Midbrain (tissue), 1 donor: ENCODE measurements at places on chromosomes 2 and 18.

GRCh38 chr2:220969348-220969747 is 602.8 kb downstream of the EPHA4 start:
- DNase-seq = no peak

GRCh38 chr2:212858496-212858895 is 292.9 kb downstream of the IKZF2 start:
- DNase-seq = no peak

DNA sequence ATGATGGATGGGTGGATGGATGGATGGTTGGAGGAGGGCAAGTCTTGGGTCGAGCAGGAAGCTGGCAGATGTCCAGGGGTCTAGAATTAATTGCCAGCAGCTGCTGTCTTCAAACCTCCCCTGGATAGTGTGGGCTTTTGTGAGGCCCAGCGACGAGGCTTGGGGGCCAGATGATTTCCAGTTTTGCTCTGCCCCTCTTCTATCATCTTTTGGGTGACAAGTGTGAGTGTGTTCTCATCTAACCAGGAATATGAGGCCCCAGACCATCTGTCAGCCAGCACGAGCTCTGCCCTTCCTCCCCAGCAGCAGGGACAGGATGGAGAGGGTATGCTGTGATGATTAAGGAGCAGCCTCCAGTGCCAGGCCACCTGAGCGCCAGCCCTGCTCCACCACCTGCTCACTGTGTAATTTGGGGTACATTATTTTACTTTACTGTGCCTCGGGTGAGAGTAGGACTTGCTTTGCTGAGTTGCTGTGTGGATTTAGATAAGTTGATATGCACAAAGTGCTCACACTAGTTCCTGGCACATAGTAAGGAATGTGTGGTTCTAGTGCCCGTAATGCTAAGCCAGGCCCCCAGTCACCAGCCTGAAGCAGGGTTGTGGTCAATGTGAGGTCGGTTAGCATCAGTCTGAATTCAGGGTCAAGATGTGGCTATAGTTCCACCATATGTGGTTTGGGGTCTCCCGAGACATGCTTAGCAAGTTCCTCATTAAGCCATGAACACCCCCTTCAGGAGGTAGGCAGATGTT is 251.1 kb downstream of the CYP26B1 start:
- DNase-seq = no peak

DNA sequence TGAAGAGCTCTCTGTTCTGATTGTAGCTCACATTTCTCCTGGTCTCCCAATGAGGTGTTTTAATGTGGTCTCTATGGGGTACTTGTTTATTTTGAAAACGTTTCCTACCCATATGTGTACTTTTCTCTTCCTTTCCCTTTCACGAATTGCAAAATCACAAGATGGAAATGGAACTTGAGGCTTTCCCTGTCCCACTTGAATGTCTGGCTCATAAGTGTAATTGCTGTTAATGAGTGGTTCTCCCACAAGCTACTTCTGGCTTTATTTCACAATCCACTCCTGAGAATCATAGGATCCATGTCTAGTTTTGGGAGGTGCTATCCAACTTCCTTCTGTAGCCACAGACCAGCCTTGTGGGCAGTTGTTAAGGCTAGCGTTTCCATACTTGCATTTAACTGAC is 81.1 kb upstream of the CAVIN2 start:
- DNase-seq = no peak

- DNase-seq = no peak
Measured at GRCh38 chr18:63373161-63373560, 6.2 kb upstream of the KDSR start.

DNA sequence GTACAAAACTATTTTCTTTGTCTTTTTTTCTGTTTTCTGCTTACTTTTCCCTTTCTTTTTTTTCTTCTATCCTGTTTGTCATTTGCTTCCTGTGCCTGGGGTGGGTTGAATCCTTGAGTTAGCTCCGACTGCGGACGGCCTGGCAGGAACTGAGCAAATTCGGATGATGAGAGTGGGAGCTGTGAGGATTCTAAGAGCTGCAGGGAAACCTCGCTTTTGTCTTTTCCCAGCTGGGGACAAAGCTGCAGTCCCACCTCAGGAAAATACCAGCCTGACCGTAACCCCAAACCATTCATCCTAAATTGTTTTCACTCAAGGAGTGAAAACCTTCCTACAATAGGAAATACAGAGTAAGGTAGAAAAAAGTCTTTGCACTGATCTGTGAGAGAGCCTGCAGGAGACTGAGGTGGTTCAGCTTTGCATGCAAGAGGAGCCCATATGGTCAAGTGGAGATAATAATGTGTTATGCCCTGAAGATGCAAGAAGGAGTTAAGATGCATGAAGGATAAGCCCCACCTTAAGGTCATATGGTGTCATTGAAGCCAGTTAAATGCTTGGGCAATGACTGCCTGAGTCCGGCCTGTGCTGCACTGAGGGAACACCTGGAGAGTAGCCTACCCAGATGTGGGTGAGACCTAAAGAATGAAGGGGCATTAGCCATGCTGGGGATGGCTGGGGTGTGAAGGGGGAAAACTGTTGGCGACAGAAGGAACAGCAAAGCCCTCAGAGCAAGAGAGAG is 31.7 kb upstream of the ARL4C start:
- no peak for DNase-seq

DNA sequence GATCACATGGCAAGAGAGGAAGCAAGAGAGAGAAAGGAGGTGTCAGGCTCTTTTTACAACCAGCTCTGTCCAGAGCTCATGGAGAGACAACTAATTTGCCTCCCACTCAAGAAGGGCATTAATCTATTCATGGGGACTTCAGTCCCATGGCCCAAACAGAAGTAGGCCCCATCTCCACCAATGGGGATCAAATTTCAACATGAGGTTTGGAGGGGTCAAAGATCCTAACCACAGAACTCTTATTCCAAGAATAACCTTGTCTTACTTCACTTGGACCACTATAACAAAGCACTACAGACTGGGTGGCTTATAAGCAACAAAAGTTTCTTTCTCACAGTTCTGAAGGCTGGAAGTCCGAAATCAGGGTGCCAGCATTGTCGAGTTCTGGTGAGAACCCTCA is 31.8 kb downstream of the GRB14 start:
- DNase-seq = no peak

DNA sequence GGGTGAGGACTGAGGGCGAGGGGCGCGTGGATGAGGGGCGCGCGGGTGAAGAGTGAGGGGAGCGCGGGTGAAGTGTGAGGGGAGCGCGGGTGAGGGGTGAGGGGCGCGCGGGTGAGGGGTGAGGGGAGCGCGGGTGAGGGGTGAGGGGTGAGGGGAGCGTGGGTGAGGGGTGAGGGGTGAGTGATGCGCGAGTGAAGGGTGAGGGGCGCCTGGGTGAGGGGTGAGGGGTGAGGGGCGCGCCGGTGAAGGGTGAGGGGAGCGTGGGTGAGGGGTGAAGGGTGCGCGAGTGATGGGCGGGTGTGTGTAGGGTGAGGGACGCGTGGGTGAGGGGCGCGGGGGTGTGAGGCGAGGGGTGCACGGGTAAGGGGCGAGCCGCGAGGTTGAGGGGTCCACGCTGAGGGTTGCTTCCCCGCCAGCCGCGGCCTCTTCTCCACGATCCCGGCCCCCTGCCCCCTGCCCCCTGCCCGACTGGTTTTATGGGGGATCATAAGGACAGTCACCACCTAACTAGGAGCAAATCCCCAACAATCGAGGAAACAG is 1.1 kb upstream of the SLC66A2 start:
- no peak for DNase-seq

GRCh38 chr2:234566622-234567021 is 69.7 kb upstream of the ARL4C start:
- DNase-seq = no peak

- DNase-seq = no peak
Measured at GRCh38 chr2:78251708-78252107, 729.5 kb upstream of the LRRTM4 start.

GRCh38 chr18:77079954-77080682 is 52.5 kb downstream of the MBP start:
- no peak for DNase-seq

- DNase-seq = no peak
Measured at GRCh38 chr2:39468579-39469451, 31.7 kb upstream of the MAP4K3 start.

GRCh38 chr2:132589111-132589830 is 80.7 kb downstream of the LYPD1 start:
- DNase-seq = peak; percentile 21

- no peak for DNase-seq
Measured at GRCh38 chr2:168920504-168921157, 19.5 kb downstream of the G6PC2 start.

- DNase-seq = no peak
Measured at GRCh38 chr2:128602699-128603101, 284.0 kb upstream of the HS6ST1 start.

GRCh38 chr2:24874035-24874434 is 46.0 kb downstream of the ADCY3 start:
- DNase-seq = no peak

DNA sequence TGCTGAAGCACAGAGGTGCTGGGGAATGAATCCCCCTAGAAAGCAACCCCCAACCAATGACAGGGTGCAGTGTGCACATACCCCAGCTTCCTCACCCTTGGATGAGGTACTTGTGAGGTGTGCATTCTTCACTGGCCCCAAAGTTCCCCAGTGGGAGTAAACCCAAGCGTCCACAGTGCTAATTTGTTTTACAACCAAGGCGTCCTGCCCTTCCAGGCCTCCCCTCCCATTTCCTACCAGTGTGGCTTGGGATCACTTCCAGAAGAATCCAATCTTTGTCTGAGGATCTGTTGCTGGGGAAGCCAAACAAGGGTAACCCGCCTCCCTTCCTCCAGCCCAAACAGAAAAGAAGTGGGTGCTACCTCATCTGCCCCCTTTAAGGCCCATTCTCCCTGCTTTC is 40.3 kb upstream of the TEX51 start:
- DNase-seq = no peak

DNA sequence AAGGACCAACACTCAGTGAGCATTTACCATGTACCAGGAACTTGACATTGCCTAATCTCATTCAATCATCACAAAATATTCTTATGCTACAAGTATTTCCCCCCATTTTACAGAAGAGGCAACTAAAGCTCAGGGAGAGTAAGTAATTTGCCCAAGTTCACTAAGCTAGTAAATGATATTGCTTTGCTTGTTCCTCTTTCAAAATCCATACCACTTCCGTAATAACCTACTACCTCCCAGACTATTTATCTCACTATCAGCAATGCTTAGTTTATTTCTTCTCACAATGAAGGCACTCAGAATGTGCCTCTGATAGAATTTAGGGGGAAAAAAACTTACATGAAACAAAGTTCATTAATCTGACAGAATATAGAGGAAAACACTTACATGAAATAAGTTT is 1070.9 kb upstream of the FANCL start:
- no peak for DNase-seq

GRCh38 chr2:230627806-230628724 is 84.6 kb upstream of the CAB39 start:
- no peak for DNase-seq

DNA sequence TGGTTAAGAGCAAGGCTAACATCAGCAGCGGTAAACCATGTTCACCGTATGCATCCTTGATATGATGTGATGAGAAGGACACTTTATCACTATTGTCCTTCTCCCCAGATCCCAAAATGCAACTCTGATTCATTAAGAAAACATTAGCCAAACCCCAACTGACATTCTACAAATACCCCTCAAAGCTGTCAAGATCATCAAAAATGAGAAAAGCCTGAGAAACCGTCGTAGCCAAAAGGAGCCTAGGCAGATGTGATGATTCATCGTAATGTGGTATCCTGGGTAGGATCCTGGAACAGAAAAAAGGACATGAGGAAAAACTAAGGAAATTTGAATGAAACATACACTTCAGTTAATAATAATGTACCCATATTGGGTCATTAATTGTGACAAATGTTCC is 67.3 kb upstream of the ST6GAL2 start:
- no peak for DNase-seq

DNA sequence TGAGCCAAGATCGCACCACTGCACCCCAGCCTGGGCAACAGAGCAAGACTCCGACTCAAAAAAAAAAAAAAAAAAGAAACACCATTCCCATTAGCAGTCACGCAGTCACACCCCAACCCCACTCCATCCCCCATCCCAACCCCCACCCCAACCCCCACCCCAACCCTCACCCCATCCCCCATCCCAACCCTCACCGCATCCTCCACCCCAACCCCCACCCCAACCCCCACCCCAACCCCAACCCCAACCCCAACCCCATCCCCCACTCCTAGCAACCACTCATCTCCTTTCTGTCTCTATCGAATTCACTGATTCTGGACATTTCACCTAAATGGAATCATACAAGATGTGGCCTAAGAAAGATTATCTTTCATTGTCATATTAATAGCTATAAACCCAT is 25.9 kb upstream of the ATP9B start:
- no peak for DNase-seq

DNA sequence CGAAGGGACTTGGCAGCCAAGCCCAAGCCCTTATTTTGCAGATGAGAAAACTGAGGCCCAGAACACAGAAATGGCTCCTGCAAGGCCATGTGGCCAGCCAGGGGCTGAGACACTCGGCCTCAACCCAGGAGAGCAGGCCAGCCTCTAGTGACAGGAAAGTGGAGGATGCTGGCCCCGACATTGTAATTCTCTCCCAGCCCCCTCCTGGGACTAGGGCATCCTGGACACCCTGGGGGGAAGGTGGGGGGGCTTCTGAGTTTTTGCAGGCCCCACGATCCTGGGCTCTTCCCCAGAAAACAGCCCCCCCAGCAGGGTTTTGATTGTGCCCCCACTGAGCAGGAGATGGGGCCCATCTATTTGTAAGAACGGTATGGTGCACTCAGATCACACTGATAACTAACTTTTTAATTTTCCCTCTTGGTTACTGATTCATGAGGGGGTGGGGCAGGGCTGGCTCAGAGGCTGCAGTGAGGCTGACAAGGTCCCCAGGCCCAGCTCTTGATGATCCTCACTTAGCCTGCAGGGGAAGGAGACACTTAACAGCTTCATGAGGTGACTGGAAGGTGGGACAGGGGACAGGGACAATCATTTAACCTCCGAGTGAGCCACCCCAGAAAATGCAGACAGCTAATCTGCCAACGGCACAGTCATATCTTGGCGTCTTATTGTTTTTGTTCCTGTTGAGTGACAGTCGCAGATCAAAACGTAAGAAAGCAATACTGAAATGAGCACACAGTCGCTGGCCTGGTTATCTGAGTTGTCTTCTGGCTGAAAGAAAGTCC is 18.9 kb downstream of the SMAD7 start:
- no peak for DNase-seq

DNA sequence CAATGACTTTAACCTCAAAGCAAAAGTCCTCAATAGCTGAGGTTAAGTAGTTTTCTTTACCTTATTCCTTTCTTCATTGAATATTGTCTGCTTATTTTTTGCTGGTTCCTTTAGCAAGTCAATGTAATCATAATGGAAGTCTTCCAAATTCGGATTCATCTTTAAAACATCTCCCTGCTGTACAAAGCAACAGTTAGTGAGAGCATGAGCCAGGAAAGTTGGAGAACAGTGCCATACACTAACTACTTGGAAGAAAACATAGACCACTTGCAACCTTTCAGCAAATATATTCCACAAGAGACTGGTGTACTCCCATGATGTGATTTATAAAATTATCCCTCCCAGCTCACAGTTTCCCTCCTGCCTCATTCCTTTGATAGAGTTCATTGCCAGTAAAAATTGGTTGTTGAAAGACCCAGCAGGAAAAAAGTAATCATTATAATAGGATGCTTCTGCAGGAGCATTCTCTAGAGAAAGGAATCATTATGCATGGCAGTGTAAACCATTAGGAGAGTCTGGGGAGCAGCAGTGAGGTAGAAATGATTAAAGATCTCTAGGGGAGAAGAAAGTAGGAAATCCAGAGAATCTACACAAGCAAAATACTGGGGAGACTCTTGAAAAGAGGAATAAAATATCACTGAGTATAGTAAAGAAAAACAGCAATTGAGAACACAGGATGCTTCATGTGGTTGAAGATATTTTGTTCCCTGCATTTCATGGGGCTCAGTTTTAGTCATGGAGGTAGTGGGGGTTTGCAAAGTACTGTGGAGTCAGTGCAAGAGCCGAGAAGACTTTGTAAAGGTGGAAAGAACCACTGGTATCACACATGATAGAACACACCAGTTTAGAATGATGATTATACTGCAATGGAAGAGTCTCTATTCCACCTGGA is 38.6 kb upstream of the TTN start:
- DNase-seq = no peak
